ENCODE measurements at places on chromosomes 16 and 17.

DNA sequence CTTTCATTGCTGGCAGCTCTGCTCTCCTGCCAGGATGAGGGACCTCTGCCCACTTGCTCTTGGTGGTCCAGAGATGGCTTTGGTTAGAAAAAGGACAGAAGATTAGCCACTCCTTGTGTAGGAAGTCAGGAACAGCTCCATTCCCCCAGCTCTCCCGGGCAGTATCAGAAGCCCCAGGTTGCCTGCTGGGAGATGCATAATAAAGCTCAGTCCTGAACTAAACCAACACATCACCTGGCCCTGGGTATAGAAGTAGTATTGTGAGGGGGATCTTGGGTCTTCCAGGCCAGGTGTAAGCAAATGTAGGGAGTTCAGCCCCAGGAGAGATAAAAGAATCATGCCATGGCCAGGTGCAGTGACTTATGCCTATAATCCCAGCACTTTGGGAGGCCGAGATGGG lies 52.4 kb downstream of the NEUROD2 start:
- DNase-seq, result no peak

- no peak for DNase-seq
Measured at GRCh38 chr17:69696650-69697049, 282.2 kb downstream of the MAP2K6 start.

DNA sequence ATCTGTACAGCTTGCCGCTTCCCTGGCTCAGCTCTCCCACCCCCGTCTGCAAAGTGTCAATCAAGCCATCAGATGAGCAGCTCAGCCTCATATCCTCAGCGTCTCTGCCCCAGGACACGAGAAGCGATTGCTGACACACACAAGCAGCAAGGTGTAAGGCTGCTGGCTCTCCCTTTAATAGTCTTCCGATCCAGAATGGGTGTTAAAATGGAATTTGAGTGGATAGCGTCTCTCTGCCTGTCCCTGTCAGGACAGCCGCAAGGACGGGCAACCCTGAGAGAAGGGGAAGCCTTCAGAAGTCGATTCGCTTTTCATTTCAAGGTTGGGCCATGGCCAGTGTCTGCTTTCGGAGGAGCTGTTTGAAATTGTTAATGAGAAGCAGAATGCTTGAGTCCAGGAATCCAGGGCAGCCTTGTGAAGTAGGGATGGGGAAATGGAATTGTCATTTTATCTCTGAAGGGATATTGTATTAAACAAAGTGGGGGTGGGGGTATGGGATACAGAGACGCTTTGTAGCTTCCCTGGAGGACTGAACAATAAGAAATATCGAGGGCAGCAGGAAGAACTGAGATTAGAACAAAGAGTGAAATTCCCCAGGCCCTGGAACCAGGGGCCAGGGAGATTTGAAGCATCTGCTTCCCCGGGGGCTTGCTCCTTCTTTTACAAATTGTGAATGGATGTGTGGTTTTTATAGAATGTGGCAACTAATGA lies 4.7 kb upstream of the PIPOX start:
- DNase-seq, result no peak

- DNase-seq, result peak; percentile 54
Measured at GRCh38 chr17:72118335-72119076, 2.3 kb upstream of the SOX9 start.

DNA sequence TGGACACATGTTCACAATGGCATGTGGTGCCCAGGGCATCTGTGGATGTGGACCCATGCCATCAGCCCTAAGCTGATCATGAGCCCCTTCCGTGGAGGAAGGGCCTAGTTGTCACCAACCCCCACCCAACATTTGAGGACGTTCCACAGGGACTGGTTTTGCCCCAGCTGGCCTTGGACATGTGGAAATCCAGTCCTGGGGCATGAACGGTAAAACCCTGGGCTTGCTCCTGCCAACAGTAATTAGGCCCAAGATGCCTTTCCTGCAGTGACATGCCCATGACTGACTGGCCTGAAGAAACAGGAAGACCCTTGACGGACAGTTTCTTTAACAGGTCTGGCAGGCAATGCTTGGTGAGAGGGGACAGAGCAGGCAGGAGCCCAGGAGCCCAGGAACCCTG lies 7.7 kb downstream of the TNS4 start:
- no peak for DNase-seq

DNA sequence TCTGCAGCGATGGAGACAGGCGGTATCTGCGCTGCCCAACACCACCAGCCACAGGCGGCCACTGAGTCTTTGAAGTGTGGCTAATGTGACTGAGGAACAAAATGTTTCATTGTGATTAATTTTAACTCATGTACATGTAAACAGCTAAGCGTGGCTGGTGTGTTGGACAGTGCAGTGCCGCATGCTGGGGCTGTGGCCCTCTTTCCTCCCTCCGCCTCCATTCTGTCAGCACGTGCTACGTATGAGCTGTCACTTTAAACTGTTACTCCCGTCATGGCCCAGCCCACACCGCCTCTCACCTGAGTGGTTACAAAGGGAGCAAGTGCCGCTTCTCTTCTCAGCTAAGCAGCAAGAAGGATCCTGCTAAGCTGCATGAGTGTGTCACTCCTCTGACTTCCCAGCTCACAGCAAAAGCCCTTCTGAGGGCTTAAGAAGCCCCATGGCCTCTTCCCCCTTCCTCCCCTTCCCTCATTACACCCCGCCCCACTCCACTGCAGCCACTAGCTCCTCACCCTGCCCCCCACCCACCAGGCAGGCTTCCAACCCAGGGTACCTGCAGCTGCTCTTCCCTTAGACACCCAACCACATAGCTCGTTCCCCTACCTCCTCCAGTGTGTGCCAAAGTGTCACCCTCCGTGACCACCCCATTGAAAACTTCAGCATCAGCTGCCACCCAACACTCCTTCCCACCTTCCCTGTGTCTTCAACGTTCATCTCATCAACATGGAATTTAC lies 15.0 kb downstream of the HASPIN start:
- peak; percentile 42 for DNase-seq

DNA sequence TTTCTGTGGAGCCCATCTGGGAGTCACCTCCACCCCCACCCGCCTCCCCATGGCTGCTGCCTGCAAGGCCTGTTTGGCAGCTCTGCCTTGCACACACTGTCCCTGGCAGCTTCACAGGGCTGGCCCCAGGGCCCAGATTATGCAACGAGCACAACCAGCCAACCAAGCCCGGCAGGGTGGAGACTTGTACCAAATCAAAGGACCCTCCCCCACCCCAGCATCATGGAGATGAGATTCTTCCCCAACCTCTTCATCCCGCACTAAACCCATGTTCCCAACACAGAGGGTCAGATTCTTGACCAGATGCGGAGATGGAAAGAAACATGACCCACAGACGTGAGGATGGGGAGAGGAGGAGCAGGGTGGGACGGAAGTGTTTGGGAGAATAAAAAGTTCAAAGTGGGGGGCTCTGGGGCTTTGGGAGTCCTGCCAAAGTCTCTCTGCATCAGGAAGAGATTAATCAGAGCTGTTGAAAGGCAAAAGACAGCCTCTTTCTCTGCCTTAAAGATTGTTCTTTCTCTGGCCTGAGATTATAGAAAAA lies 3.8 kb downstream of the SMARCD2 start:
- no peak for DNase-seq

GRCh38 chr16:88635671-88636319 lies 2.6 kb upstream of the IL17C start:
- DNase-seq, result no peak

- DNase-seq, result peak; percentile 96
Measured at GRCh38 chr17:48636177-48637018, 10.2 kb upstream of the HOXB9 start.

DNA sequence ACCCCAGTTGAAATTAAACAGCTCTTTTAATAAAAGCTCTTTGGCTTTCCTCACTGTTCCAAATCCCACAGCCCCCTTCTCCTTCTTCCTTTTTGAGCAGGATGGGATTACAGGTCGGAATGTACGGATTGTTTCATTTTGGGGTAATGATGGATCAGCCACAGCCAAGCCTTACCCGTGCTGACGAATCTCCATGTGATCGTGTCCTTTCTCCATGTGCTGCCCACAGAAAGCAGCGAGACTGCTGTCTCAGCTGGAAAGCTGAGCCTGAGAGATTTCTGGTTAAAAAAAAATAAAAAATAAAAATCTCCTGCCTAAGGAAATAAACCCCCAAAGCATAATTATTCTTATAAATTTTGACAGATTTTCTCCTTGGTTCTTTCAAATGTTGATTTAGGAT lies 276.6 kb downstream of the CPPED1 start:
- no peak for DNase-seq

GRCh38 chr17:15742921-15743320 lies 10.8 kb downstream of the TBC1D26 start:
- no peak for DNase-seq

- DNase-seq, result no peak
Measured at GRCh38 chr17:59383893-59384292, 52.4 kb downstream of the YPEL2 start.

DNA sequence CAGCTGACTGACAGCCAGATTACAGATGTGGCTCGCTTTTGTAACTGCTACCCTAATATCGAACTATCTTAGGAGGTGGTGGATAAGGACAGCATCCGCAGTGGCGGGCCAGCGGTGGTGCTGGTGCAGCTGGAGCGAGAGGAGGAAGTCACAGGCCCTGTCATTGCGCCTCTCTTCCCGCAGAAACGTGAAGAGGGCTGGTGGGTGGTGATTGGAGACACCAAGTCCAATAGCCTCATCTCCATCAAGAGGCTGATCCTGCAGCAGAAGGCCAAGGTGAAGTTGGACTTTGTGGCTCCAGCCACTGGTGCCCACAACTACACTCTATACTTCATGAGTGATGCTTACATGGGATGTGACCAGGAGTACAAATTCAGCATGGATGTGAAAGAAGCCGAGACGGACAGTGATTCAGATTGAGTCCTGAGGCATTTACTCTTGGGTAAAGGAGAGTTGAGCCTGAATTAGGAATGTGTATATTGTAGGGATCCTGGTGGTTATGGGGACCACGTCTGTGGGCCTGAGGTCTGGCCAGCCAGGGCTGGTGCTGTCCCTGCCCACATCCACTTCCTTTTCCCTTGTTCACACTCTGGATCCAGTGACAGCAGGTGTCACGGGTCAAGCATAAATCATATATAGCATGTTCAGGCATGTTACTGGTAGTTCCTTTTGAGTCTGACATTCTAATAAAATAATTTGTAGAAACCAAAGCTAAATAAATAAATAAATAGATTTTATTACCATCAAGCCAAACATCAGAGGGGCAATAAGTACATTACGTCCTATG lies 89.0 kb upstream of the SMURF2 start:
- DNase-seq, result no peak

GRCh38 chr16:80932708-80933095 lies 74.0 kb downstream of the CMC2 start:
- DNase-seq, result no peak

GRCh38 chr16:9072806-9073341 lies 18.6 kb upstream of the HAPSTR1 start:
- DNase-seq, result no peak

DNA sequence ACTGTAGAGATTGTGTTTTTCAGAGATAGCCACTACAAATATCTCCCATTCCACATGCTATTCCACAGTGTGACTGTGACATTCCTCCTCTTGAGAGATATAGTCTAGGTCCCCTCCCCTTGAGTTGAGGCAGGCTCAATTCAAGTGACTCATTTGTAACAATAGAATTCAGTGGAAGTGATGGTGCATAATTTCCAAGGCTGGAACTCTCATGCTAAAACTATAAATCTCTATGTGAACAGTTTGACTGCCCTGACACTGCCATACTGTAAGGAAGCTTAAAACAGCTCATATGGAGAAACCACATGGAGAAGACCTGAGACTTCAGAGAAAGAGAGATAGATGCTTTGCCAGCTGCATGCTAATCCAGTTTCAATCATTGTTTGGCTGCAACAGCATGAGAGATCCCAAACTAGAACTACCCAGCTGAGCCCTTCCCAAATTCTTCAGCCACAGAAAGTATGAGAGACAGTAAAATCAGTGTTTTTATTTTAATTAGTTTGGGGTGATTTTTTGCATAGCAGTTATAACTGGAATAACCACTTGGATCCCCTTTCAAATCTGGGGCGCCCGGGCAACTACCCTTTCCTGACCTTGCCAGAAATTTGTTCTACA lies 19.5 kb upstream of the CSNK2A2 start:
- DNase-seq, result no peak
